ENCODE measurements at places on chromosomes 2 and 18.

DNA sequence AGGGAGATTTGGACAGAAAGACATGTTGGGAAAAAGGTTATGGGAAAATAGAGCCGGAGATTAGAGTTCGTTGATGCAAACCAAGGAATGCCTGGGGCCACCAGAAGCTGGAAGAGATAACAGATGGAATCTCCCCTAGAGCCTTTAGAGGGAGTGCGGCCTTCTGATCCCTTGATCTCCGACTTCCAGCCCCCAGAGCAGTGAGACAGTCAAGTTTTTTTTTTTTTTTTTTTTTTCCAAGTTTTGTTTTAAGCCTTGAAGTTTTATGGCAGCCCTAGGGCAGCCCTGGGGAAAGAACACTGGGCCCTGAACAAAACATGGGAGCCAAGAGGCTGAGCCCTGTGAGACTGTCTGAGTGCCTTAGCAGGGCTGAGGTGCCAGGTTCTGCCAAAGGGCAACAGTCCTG is 6.5 kb downstream of the DGKD start:
- peak; percentile 12 for DNase-seq

DNA sequence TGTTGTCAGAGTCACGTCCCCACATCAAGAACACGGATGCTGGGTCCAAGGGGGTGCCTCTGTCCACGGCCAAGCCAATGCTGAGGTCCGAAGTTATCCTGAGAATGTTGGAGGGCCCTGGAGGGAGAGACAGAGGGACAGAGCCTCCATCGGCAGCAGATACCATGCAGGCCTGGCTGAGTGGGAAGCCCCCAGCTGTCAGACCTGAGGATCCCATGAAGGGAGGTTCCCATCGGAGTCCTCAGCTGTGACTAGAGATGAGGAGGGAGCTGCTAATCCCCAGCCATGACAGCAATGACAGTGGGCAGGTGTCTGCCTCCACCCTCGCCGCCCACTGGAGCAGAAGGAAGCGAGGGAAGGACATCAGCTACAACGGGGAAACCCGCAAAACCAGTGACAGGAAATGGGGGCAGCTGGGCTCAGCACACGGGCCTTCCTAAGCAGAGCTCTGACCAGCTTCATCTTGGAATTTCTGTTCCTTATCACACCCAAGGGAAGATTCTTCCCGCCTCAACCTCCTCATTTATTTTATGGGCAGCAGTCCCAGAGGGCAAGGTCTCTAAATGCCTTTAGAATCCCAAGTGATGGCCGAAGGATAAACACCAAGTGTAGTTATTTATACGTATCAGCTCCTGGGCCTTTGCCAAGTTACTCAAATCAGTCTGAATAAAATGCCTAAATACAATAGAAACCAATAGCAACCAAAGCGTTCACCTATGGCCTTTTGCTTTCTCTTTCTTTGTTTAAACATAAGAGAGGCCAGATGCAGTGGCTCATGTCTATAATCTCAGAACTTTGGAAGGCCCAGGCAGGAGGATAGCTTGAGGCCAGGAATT is 32.2 kb downstream of the FAM178B start:
- no peak for DNase-seq

DNA sequence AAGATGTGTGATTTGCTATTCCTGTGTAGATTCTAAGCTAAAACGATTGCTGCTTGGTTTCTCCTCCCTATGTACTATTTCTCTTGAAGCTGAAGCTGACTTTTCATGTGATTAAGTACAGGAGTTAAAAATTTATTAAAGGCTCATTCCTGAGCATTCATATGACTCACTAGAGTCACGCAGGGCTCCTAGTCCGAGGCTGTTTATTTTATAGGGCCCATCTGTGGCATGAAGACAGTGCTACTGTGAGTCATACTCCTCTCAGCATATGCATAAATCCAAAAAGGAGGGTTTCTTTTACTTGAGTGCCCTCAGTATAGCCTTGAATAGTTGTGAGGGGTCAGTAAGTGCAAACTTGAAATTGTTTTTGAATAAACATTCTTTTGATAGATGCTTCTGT is 378.8 kb downstream of the PTPRM start:
- DNase-seq, result no peak

DNA sequence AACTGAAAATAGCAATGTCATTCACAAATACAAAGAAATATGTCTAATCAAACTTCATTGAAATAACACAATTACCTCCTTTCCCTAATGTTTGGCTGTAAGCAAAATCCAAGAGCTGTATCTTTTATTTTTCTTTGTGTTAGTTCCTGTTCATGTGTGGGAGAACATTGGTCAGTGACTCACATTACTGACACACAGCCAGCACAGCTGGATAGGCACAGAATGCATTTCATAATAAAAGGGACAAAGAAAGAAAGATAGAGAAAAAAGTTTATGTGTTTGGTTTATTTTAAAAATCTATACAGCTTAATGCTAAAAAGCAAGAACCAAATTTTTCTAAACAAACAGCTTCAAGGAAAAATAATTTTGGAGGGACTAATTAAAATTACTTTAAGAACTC is 185.6 kb upstream of the COL3A1 start:
- DNase-seq, result no peak

GRCh38 chr2:98731041-98731893 is at the start of gene MGAT4A:
MGAT4A (minus strand) TSS chr2:98731132; CDS start chr2:98726332, 4,800 bp downstream.
- peak; percentile 82 for DNase-seq

- DNase-seq, result no peak
Measured at GRCh38 chr18:28805491-28805890, 628.6 kb upstream of the CDH2 start.

DNA sequence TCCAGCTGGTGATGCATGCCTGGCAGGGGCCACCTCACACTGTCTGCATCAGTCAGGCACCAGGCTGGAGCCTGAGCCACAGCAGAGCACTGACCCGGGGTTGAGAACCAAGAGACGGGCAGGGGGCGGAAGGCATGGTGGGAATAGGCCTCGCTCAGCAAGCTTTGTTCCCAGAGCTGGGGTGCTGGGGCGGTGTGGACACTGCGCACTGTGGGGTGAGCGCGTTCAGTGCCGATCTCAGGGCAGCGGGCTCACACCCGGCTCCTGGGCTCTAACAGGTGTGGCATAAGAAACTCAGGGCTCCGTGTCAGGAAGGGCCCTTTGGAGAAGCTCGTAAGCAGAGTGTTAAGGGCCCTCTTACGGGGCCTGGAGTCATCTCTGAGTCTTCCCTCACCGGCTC is 15.7 kb downstream of the SH3RF3 start:
- DNase-seq, result no peak

DNA sequence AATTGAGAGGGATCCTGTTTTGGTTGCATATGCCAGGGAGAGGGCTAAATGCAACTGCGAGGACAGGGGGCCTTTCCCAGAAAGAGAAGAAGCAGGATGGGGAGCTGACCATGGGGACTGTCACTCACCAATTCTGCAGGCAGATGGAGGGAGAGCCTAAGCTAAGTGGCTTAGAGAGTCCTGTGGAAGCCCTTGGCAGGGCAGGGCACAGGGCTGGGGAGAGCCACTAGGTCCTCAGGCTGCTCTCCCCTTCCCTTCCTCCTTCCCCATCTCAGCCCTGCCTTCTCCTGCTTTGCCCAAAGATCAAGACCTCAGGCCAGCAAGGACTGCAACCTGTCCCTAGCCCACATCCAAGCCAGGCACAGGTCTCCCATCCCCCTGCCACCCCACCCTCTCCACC is 24.4 kb upstream of the CATIP start:
- DNase-seq, result peak; percentile 42

GRCh38 chr2:233473878-233474277 is 92.7 kb downstream of the USP40 start:
- DNase-seq, result no peak

DNA sequence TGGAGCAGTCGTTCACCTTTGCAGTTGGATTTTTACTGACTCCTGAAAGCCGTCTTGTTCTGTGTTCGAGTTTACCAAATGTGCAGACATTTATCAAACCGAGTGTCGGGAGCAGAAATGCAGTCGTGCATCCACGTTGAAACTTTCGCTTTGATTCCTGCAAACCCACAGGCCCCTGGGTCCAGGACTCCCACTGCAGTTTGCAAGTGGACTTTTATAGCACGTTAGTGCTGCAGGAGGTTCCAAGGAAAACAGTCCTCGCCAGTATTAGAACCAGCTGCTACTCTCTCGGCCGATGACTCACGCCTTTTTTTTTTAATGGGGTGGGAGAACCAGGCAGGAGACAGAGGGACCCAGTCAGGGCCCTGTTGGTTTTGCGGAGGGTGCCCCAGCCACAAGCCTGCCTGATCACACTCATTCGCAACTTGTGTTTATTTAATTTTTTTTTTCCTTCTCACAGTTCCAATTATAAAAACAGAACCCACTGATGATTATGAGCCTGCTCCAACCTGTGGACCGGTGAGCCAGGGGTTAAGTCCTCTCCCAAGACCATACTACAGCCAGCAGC is 90.1 kb downstream of the NFATC1 start:
- no peak for DNase-seq

GRCh38 chr2:20728114-20728758 is 61.3 kb downstream of the GDF7 start:
- DNase-seq, result no peak

DNA sequence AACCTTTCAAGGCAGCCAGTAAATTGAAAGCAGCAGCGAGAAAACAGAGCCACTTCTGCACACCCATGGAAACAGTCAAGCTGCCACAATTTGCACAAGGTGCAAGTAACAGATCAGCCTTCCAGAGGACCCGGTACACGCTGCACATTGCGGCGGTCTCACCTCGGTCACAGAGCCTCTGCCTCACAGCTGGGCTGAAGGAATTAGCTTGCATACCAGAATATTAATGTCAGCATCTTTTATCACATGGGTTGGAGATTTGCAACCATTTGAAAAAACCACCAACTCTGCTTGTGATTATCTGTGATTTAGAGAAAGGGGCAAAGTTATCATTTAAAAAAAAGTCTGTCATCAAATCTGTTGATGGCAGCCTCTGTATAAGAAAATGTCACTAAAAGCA is 330.5 kb upstream of the TCF4 start:
- DNase-seq, result no peak

DNA sequence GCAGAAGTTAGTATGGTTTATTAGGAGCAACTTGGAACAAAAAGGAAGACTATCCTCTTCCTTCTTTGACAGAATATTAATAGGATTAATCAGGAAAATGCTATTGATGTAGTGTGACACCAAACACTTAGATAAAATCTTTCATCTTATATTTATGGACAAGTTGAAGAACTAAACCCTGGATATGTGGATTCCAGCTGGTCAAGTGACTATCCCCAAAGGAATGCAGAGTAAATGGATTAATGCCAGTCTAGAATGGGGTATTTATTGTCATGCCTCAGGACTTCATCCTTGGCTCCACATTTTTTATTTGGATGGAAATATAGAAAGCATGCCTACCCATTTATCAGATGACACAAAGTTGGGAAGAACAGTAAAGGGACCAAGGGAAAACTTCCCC is 124.0 kb upstream of the TTC39C start:
- DNase-seq, result no peak

DNA sequence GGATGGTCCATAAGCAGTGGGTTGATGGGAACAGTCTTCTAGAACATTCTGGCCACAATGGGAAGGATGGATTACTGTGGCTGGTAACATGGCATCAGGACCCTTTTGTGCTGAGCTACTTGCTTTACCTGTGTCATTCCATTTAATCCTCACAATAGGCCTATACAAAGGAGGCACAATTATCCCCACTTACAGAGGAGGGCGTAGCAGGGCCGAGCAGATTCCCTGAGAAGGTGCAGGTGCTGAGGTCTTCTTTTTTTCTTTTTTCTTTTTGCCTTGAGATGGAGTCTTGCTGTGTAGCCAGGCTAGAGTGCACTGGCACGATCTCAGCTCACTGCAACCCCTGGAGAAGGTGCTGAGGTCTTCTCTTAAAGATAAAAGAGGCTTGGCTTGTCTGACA is 6.7 kb upstream of the LRRC30 start:
- DNase-seq, result no peak

DNA sequence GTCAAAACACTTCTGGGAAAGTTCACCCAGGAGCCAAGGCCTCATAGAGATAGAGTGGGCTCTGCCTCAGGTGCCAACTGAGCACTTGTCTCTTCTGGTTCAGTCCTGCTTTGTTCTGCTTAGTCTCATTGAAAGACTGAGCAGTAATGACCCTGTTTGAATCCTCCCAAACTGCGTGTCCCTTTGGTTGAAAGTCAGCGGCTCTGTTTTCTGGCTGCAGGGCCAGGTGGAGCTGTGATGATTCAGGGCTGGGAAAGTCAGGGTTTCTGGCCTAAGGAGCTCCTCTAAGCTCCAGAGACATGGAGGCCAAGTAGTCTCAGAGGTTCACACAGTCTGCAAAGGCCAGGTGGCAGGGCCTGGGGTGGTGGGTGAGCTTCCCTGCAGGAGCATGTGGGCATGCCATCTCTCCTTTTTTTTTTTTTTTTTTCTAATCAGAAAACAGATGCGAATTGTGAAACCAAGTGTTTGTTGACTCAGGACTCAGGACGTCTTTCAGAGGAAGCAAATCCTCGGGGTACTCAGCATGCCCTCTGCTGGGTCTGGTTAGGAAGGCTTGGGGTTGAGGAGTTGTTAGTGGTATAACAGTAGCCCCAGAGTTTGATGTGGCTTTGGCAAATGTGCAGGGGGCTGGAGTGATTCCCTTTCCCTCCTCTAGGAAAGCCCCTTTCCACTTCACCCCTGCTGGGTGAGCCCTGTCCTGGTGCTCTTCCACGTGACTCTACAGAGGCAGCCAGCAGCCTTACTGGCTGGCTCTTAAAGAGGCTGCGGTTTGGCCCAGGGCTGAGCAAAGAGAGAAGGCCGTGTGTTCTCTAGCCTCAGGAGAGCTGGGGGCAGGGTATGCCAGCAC is 38.3 kb downstream of the TMEM17 start:
- DNase-seq, result no peak

DNA sequence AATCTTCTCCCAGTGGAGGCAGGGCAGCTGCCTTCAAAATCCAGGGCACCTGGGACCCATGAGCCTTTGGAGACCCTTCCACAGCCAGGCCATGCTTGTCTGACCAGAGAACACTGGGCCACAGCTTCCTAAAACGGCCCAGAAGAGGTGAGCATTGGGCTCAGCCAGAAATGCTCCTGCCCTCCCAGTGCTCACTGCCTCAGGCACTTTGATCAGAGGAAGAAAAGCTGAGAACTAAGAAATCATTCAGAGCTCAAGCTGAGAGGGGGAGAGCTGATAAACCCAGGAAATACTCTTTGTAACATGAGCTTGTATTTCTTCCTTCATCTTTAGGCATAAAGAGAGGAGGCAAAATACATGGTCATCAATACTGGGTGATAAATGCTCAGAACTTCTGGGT is 365.5 kb upstream of the KLHL29 start:
- DNase-seq, result no peak
